ENCODE measurements at places on chromosomes 1 and 21.

DNA sequence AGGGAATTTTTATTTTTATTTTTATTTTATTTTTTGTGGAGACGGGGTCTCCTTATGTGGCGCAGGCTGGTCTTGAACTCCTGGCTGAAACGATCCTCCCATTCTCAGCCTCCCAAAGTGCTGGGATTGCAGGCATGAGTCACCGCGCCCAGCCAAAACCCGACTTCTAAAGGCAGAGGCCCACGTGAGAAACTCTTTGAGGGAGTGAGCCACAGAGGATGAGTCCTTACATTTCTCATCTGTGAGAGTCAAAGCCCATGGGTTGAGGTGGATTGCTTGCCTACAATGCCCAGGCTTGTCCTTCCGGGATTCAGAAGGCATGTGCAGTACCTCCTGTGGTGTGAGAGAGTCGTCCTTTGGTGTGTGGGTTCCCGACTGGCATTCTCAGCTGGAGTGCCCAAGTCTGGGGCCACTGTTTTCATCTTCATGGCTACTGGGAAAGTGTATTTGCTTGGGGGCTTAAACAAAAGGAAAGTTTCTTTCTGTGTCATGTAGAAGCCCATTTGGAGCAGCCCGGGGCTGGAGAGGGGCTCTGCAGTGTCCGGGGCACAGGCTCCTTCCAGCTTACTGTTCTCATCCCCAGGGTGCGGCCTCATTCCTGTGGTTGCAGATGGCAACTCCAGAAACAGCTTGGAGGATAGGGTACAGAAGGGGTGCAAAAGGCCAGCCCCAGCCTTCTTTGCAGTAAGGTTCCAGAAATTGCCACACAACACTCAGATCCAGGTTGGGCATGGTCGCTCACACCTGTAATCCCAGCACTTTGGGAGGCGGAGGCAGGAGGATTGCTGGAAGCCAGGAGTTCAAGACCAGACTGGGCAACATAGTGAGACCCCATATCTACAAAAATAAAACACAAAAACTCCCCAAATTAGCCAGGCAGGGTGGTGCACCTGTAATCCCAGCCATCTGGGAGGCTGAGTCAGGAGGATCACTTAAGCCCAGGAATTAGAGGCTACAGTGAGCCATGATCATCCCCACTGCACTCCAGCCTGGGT is 29.4 kb upstream of the CSF3R start:
- no peak for DNase-seq

GRCh38 chr1:245512980-245513578 is 358.3 kb downstream of the KIF26B start:
- DNase-seq = no peak

DNA sequence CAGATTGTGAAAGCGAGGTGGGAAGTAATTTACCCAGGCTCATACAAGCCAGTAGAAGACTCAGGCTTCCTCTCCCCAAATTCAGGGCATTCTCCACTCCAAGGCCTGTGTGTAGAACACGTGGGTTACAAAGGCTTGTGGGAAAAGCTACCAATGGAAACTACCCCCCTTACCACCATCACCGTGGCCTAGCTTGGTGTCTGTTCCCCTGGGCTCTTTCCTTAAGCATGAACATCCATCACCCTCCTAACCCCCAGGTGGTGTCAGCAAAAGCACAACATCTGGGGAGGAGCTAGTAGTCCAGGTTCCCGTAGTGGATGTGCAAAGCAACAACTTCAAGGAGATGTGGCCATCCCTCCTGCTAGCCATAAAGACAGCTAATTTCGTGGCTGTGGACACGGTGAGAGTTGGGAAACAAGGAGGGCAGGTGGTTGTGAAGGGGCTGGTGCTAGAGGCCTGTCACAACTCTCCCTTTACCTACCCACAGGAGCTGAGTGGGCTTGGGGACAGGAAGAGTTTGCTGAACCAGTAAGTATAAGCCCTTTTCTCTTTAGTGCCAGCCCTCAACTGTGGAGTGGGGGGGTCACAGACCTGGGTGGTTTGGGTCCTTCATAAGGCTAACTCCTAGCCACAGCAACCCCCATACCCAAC is 701 bp upstream of the MUTYH start:
- DNase-seq = no peak

- DNase-seq = no peak
Observed at GRCh38 chr1:153799566-153800465, 24.6 kb downstream of the SLC27A3 start.

- no peak for DNase-seq
Observed at GRCh38 chr21:33505833-33506232, 14.3 kb upstream of the DNAJC28 start.

DNA sequence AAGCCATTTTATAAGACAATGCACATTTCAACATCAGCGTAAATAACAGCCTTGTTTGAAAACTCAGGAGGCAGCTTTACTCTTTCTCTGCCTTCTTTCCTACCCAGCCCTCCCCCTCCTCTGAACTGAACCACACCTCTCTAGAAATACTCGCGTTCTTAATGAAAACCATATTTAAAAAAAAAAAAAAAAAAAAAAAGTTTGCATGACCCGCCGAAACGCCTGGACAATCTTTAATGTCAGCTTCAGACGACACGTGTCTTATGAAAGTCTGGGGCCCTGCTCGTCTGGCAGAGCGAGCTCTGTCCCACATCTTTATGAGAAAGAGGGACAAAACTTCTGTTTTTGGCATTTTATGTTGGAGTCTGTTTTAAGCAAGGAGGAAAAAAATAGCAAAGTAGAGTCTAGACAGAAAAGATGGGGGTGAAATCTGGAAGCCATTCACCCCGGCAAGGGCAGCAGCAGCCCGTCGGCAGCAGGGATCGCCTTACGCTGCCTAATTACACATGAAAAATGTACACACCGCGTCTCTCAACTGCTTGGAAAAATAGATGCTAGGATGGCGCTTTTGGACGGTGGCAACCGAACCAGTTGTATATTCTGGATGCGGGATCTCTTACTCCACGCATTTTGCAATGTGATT is 130.4 kb upstream of the ETS2 start:
- no peak for DNase-seq

- peak; percentile 20 for DNase-seq
Observed at GRCh38 chr1:186564582-186564981, 103.7 kb upstream of the PDC start.

DNA sequence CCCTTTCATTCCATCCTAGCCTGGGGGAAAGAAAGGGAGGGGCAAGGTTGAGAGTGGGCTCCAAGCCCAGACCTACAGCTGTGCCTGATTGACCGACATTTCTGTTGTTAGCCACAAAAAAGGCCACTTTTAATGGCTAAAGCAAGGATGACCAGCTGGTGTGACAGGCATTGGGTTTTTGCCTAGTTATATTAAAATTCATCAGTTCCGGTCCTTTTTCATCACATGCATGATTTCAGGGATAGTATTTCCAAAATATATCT is 192.3 kb downstream of the ZNF326 start:
- DNase-seq = no peak

- peak; percentile 62 for DNase-seq
Observed at GRCh38 chr1:151511636-151512215, 539 bp downstream of the CGN start.

GRCh38 chr1:219906924-219907771 is 21.2 kb downstream of the SLC30A10 start:
- DNase-seq = no peak

GRCh38 chr1:58457023-58457635 is 89.4 kb downstream of the OMA1 start:
- DNase-seq = no peak

GRCh38 chr1:62240651-62241370 is 46.2 kb downstream of the L1TD1 start:
- DNase-seq = peak; percentile 38

DNA sequence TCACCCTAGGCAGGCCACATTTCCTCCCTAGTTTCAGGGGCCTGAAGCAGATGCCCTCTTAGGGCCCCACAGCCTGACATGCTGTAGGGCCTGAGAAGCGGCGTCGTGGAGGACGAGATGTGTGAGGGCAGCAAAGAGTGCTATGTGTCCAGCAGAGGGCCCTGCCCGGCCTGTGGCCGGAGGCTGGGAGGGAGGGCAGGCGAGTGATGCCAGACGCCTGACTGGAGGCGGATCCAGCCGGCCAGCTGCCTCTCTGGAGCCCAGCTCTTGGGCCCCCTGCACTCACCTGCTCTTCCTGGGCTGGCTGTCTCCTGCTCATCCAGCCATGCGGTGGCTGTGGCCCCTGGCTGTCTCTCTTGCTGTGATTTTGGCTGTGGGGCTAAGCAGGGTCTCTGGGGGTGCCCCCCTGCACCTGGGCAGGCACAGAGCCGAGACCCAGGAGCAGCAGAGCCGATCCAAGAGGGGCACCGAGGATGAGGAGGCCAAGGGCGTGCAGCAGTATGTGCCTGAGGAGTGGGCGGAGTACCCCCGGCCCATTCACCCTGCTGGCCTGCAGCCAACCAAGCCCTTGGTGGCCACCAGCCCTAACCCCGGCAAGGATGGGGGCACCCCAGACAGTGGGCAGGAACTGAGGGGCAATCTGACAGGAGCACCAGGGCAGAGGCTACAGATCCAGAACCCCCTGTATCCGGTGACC is at the start of gene GPR37L1:
GPR37L1 (plus strand) TSS at position 279 of the 697 bp plus-strand sequence; CDS start at position 326, 47 bp downstream.
- peak; percentile 69 for DNase-seq

GRCh38 chr1:147892216-147892615 is 10.4 kb upstream of the GJA8 start:
- peak; percentile 69 for DNase-seq

DNA sequence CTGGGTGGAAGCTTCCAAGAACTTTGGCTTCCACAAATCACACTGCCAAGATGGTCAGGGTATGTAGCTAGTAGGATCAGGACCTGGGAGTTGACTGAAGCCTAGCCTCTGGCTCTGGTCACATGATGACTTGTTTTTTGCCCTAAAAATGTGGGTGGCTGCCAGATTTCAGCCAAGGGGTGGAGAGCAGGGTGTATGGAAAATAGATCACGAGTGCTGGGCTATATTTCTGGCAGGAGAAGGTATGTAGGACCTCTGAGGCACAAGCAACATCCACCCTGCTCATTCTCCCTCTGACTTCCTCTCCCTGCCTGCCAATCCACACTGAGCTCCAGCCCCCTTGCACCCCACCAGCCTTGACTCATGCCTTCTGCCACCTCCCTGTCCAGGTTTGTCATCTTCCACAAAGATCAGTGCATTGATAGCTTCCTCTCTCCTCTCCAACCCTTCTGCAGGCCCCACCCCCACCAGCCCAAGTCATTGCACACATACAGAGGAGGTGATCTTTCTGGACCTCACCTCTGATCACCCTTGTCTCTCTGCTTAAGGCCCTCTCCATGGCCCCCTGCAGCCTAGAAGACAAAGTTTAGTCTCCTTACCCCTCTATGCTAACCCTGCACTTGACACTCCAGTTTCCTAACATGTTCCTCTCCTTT is 8.3 kb upstream of the CYP4B1 start:
- DNase-seq = no peak

- DNase-seq = no peak
Observed at GRCh38 chr1:239958063-239958462, 133.6 kb upstream of the FMN2 start.

All from SHP77 treated with DMSO at 0.1 percent for 48 hours (cell line).